ENCODE measurements at places on chromosomes 12 and 14.

- DNase-seq: no peak
These were observed 337.2 kb upstream of the NAV3 start for GRCh38 chr12:77493302-77494168.

DNA sequence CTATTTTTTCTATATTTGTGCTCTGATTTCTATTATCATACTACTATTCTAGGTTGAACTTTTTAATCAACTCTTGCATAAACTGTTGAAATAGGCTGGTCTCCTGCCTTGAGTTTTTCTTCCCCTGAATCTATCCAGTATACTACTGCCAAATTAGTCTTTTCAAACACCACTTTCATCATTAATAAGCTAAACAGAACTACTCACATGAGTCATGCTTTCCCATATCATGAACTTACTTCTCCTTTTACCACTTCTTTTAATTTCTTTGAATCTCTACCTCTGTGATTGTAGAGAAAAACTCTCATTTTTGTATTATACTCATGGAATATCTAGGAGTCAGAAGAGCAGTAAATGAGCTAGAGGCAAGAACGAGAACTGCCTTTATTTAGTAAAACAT, 340.3 kb upstream of the PDE3A start:
- no peak for DNase-seq

DNA sequence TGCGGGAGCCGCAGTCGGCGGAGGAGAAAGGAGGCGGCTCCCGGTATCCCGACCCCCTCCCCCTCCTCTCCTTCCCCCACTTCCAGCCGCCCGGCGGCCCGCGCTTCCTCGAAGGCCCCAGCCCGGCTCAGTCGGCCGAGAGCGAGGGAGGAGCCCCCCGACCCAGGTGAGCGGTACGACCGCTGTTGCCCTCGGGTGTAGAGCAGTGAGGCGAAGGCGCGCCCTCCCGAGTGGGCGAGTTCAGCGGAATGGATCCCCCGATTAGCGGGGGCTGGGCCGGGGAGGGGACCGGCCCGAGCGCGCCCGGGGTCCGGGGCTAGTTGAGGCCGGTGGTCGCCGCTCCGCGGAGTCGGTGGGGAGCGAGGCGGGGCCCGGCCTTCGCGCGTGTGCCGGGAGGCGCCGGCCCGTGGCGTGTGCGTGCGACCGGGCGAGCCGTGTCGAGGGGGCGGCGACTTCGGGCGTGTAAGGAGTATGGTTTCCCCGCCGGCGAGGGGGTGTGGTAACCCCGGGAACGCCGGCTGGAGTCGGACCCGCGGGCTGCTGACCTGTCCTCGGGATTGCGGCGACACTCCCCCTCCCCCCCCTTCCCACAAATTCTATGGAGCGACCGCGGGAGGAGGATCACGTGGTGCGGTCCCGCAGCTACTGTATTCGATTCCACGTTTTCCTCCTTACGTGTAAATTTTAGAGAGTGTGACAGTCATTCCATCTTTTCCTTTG, 501 bp downstream of the RIMKLB start:
- DNase-seq: peak; percentile 38

DNA sequence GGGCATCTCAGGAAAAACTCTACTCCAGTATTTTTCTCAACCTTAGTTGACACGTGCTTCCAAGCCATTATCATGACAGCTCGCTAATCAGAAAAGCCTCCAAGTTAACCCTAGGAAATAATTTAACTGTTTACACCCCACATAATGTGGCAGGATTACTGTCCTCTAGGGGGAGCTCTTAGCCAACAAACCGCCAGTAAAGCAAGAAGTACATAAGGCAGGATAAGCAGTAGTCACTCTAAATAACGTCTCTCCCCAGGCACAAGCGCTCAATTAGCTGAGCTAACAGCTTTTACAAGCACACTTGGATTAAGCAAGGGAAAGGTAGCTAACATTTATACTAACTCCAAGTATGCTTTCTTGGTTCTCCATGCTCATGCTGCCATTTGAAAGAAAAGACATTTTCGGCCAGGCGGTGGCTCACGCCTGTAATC, 22.8 kb downstream of the APOBEC1 start:
- no peak for DNase-seq

GRCh38 chr14:101945171-101945570, 19.2 kb upstream of the DYNC1H1 start:
- no peak for DNase-seq

DNA sequence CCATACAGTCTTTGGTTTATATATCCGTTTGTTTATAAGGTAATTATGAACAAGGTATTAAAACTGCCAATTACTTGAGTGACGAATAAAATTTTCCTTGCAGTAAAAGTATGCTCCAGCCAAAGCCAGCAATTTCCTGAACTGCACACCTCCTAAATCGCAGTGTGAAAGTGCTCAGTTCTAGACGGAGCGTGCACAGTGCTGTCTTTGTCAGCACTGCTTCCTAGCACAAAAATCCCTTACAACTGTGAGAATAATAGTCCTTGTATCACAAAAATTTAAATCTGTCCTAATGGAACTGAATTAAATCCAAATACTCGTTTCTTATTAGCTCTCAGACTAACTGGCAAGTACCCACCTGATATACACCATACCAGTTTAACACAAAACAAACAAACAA, 26.3 kb downstream of the LRIG3 start:
- DNase-seq: no peak

- no peak for DNase-seq
These were observed 50.4 kb downstream of the CYP46A1 start for GRCh38 chr14:99734406-99735051.

DNA sequence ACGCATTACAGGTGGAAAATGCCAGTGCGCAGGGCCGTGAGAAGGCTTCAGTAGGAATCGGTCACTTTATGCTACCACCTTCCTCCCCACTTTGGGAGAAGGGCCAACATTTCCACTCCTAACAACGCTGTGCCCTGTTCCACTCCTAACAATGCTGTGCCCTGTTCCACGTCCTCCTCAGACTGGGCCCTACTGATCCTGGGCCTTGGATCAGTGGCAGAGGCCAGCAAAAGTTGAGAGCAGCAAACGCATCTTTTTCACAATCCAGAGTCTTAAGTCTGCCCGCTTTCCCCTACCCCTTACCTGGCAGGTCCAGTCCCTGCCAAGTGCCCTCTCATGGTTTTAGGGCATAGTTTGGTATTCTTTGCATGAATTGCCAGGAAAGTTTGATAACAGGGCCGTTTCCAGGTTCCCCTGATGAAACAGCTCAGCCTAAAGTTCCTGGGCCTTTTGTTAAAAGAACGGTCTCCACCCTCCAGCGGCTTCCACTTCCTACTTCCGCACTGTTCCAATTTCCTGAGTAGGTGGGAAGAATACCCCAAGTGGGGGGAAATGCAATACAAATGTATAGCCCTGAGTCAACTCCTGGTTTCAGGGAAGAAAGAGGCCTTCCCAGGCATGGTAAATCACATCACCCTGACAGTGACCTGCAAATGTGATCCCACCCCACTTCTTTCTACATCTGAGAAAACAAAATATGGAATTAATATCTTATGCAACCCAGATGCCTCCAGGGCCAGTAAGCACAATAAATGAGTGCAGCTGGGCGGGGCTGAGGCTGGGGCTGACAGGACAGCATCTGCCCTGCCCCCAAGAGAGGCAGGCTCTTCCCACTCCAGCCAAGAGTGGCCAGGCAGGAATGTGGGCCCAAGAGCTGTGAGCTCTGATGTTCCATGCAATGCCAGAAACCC, 15.0 kb downstream of the KCTD10 start:
- peak; percentile 46 for DNase-seq

DNA sequence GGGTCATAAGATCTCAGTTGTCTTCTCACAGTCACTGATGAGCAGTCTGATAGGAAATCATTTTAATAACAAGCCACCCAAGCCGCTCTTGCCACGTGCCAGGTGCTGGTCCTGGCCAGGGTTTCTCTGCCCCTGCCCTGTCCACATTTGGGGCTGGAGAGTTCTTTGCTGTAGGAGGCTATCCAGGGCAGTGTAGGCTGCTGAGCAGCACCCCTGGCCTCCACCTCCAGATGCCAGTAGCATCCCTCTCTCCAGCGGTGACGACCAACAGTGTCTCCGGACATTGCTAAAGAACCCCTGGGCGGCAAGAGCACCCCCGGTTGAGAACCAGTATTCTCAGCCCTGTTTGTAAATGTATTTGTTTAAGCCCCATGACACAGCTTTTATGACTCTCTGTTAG, 243.7 kb downstream of the GLT1D1 start:
- DNase-seq: no peak

DNA sequence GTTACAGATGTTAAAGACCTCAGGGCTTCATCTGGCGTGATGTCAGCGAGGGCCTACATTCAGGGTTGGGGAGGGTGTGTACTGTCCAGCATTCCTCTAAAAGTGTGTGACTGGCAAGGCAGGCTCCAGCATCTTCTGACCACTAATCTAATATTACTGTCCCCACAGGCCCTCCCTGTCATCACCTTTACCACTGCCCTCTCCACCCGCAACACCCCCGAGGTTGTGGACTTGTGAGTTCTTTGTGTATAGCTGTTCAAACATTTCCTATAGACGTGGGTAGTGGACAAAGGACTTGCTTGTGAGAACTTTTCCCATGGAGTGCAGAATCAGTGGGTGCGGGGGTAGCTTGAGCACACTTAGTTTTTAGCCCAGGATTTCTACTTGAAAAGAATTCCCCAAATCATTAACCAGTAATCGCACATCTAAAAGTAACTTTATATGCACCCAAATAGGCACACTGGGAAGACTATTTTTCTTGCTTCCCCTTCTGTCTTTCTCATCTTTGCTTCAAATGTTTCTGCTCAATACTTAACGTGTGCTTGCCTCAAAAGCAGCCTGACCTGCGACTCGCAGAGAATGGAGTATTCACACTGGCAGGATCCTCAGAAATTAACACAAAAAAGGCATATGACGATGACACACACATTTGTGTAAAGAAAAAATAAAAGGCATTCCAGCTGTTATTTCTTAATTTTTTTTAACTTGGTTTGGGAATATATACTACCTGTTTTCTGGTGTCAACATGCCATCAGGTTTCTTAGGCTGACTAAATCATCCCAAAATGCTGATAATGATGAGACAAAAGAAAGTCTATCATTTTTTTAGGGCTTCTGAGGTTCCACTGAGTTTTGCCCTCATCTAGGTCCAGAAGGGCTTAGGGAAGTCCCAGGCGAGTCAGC, 158.4 kb upstream of the HIF1A start:
- DNase-seq: no peak

DNA sequence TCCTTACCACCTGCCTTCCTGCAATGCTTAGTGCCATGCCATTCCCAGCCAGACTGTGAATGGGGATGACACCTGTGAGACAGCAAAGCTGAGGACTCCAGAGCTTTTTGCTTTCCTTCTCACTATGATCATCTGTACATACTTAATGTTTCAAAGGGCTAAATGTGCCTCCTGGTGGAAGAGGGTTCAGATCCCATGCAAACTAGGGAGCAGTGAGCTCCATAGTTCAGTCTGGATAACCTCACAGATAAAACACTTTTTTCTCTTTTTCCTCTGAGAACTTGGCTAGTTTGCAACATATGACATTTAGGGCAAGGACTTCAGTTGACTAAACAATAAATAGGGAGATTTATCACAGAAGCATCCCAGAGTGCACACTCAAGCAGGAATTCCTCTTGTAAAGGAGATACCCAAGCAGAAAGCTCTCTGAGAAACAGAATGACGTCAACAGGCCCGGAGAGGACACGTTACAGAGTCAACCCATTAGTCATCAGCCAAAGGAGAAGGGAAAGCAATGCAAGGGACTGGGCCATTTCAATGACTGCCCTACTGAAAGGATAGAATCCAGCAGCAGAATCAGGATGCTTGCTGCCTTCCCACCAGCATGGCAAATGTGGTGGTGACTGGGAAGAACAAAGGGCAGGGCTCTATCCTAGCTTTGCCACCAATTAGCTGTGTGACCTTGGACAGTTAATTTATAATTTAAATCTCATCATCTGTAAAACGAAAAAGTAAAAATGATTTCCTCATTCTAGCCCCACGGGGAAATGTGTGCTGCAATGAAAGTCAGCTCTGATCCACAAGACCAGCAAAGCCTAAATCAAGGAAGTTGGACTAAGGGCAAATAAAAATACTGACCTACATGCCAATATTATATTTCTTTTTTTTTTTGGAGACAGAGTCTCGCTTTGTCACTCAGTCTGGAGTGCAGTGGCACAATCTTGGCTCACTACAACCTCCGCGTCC, 80.8 kb upstream of the ACTN1 start:
- no peak for DNase-seq

DNA sequence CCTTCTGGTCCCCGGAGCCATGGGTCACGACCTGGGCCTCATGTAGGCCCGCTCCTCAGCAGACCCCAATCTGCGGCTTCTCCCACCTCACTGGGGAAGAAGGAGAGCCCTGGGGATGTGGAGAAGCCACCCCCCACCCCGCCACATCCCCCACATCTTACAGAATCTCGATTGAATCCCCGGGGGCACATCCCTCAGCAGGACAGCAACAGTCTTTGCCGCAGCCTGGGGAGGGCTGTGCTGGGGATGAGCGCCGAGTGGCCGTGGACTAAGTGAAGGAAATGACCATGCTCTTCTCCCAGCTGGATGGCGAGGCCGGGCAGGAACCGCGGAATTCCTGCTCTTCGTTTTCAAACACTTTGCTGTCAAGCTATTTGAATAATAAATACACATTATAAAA, 169.0 kb upstream of the RTL1 start:
- DNase-seq: no peak

DNA sequence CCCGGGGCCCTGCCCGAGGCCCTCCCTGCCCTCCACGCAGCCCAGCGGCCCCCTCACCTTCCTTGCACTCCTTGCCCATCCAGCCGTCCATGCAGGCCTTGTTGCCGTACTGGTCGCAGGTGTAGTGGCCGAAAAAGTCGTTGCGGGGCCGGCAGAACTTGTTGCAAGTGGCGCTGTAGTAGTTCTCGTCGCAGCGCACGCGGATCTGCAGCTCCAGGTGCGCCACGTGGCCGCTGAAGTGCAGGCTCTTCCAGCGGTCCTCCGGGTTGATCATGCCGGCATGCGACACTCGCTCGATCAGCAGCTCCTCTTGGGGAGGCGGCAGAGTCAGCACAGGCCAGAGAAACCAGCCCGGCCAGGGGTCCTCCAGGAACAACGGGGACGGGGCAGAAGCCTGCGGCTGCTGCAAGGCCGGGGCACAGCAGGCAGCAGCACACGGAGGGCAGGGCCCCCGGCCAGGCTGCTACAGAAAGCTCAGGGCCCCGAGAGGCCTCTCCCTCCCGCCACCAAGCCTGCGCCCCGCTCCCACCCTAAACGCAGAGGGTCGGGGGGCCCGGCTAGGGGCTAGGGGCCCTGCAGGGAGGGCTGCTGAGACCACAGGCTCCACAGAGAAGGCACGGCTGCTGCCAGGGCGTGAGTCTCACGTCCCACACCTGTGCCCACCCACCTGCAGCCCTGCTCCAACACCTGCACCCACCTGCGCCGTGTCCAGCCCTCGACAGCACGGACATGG, 12.7 kb downstream of the JAG2 start:
- no peak for DNase-seq

DNA sequence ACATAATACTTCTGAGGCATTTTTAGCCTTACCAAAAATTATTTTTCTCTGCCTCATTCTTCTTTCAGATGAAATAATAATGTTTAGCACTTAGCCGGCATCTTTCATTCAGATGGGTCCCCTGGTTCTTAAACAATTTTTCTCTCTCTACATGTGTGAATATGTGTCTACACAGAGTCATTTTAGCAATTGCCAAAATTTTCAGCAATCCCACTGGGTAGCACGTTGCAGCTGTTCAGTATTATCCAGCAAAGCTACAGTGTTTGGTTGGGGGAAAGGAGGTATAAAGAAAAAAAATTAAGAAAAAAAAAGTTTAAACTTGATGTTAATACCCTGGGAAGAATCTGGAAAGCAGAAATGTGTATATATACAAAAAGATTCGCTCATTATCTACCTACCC, 160.5 kb upstream of the TRHDE start:
- no peak for DNase-seq
